ENCODE measurements at places on chromosomes 1 and 21.

DNA sequence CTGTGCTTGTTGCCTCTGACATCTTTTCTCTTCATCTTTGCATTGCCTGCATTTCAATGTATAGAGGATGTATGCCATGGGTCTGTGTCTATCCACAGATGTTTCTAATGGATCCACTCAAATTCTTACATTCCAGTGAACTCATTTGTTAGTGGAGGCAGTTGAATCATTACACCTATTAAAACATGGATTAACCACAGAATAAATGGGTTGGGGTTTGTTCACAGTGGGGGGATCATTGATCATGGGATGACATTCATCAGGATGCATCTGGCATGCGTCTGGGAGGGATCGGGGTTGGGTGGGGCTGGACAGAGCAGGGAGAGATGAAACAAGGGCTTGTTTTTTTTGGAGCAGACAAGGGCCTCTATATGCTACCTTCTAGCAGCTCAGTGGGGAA lies 182.5 kb downstream of the RHOU start:
- peak; percentile 81 for DNase-seq

DNA sequence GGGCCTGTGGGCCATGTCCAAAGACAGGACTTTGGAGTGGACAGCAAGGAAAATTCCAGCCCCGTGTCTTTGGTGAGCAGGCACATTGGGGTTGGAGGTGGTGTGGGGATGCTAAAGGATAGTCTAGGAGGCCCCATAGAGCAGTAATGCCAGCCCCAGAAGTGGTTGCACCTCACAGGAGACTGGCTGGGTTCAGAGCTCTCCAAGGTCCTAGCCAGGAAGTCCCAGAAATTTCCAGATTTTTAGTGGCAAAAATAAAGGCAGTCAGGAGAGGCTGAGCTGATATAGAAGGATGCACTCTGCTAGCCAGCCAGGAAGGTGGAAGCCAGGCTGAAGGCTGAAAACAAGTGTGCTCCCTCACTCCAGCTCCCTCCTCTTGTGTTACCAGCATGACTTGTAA lies 144.0 kb upstream of the KCND3 start:
- no peak for DNase-seq

GRCh38 chr1:29240986-29241385 lies 4.7 kb downstream of the PTPRU start:
- DNase-seq = no peak

DNA sequence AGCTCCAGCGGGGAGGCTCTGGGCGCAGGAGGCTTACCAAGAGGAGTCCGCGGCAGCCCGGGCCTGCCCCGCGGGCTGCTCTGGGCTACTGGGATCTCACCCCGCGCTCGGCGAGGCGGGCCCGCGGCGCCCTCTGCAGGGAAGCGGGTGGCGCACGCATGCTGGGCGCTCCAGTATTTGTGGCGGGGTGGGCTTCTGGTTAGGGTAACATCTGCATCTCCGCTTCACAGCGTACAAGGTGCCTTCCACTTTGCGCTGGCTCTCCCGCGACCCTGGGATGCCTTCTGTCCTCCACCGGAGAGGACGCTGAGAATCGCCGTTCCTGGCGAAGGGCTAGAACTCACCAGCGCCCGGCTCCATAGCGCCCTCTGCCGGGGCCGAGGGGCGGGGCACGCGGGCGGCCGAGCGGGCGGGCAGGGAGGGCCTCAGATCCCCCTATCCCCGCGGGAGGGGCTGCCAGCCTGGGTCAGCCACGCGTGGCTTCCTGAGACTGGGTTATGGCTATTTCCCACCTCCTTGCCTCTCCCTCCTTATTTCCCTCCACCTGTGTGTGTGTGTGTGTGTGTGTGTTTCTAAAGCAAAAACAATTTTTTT lies 46.6 kb upstream of the CTBS start:
- DNase-seq = peak; percentile 78

- peak; percentile 96 for DNase-seq
Measured at GRCh38 chr1:58546520-58547308, at the start of gene OMA1. TSS of gene OMA1 (minus strand) at chr1:58546726. CDS start at chr1:58539294, 7,432 bp downstream.

- DNase-seq = no peak
Measured at GRCh38 chr1:46612937-46613660, 3.5 kb downstream of the MOB3C start.

DNA sequence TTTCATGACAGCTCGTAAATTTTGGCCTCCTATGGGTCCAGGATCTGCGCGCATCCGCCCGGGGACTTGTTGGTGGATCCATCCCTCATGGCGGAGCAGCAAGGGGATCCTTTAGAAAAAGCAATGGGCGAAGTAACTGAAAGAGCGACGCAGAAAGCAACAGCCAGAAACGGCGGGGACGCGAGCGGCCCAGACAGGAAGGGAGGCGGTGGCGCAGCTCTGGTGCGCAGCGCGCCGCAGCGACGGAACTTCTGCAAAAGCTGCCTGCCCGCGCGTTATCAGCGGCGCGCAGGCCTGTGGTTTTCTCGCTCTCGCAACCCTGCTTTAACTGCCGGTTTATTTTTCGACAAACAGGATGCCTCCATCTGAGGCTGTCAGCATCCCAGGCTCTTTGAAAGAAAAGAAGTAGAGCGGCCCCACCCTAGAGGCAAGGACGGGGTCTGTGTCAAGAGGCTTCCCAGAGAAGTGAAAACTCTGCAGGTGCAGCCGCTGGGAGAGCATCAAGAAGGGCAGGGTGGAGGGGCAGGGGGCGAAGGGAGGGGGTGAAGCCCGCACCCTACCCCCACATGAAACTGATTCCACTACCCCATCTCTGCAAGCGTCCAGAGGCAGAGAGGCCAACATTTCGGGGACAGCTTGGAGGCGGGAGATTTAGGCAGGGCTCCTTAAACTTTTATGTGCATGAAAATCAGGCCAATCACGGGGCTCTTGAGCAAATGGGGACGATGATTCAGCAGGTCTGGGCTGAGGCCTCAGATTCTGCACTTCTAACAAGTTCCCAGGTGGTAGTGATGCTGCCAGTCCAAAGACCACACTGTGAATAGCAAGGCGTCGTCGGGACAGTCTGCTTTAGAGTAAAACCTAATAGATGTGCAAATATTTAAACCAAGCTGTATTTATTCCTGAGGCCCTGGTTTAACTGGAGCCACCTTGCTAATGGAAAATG lies 22.2 kb downstream of the RUNX1 start:
- DNase-seq = peak; percentile 58

DNA sequence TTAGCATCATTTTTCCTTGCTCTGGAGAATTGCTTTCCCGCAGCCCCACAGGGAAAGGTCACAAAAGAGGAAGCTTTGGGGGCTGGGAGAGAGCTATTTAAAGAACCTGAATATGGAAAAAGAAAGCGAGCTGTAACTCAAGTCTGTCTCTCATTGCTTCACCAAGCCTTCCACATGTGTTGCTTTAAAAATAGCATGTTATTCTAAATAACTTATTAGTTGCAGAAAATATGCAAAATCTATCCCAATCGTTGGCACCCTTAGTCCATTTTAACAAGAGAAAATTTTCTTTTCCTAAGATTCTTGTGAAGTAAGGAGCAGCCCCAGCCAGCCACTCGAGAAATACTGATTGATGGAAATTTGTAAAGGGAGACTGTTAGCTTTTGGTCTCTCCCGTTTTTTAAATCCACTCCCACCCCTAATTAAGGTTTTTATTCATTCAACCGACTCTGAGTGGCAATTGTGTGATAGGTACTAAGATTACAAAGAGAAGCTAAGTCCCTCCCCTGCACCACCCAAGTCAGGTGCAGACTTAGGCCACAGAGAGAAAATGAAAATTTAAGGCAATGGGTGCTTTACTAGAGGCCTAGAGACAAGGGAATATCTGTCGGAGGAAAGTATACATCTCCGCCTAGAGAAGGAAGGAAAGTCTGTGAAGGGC lies 802 bp downstream of the CYP4X1 start:
- DNase-seq = no peak

GRCh38 chr1:208068407-208068806 lies 157.5 kb upstream of the CD34 start:
- DNase-seq = no peak

GRCh38 chr1:200428482-200429205 lies 18.8 kb upstream of the ZNF281 start:
- DNase-seq = peak; percentile 80

GRCh38 chr1:91314643-91315042 lies 90.0 kb downstream of the HFM1 start:
- no peak for DNase-seq

DNA sequence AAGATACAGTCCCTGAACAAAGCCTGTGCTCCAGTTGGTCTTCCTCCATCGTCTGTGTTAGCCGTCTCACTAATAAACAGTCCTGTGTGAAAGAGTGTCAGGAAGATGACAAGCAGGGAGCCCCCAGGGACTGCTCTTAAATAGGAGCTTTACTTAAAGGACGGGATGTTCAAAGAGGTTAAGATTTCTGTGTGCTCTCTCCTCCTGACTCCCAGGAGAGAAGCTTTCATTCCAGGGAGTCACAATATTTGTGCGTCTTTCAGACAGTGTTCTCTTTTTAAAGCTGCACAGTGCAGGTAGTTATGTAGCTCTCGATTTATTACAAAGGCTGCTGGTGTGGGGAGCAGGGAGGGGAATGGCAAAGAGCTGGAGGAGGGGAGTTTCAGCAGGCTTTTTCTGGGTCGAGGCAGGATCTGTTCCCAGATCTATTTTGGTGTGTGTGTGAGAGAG lies 43.5 kb downstream of the STYXL2 start:
- DNase-seq = no peak

GRCh38 chr1:178434899-178435435 lies 61.8 kb downstream of the CLEC20A start:
- DNase-seq = no peak

DNA sequence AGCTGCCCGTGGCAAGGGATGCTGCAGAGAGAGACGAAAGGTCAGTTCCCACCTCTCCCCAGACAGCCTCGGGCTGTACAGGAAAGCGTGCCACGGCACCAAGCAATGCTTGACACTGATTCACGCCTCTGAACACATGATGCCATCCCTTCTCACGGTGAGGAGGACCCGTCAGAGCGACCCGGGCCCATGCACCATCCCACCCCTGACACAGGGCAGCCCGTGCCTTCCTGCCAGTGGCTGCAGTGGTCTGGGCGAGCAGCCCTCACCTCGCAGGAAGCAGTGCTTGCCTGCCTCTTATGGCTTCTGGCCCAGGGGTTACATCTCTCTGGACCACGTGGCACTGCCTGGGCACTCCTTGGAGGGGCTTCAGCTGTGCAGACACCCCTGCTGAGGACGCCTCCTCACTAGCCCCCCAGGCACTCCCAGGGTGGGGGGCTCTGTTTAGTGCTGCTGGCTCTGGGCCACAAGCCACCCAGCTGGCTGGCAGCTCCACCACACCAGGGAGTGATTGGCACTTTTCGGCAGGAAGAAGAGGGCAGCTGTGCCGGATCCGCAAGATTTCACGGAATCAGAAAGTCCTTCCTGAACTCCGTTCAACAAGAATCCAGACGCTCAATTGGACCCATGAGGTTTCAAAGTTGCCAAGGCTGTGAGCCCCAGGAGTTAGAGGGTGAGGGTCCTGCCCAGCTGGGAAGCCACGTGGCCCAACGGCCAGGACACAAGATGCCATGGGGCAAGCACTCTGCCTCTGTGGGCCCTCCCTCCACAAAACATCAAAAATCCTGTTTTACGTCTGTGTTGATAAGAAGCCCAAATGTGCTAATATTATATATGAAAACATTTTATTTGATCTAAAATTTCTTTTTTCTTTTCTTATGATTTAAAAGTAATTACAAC lies 34.8 kb upstream of the SLC19A1 start:
- DNase-seq = no peak

DNA sequence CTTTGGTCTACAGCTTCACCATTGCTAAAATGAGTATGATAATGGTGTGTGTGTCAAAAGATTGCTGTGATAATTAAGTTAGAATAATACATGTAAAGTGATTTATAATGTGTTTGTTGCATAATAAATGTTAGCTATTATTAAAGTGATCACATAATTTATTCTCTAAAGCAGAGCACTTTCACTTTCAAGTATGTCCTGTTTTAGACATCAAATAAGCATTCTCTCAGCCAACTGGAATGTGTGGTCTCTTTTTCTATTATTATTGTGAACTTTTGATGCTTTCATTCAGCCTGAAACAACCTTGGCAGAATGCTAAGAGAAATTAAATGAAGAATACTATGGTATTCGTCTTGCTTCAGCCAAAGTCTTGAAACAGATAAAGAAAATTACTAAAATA lies 102.8 kb upstream of the COL11A1 start:
- DNase-seq = peak; percentile 28

- DNase-seq = no peak
Measured at GRCh38 chr21:32777269-32777668, 5.7 kb upstream of the PAXBP1 start.

- peak; percentile 51 for DNase-seq
Measured at GRCh38 chr1:219757890-219758289, 145.0 kb upstream of the ZC3H11B start.

DNA sequence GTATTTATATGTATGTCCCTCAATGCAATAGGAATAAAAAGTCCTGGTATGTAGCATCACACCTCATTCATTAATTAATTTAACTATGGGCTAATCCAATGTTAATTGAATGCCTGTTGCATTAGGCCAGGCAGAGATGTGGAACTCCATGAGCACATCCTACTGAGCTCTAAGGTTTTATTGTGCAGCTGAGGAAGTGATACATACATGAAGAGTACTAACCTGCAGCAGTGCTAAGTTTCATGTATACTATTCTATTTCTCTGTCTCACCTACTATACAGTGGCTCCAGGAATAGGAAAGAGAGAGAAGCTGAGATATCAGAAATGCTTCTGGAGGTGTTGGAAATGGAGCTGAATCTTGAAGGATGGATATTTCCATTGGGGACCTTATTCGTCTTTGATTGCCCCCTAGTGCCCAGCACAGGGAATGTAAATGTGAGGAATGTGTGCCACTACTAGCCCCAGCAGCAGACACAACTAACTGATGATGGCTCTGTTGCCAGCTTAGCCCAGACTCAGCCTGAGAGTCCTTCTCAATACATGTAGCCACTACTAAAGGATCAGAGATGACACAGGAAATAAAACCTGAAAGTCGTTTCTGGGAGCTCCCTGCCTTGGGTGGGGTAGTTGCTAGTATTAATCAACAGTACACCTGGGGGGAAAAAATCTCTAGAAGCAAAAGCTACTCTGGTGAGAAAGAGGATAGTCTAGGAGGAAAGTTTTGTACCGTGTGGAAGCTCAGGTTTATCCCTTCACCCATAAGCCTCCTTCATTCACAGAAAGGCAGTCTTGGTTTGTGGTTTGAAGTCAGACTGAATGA lies 173.3 kb upstream of the FOXD3 start:
- DNase-seq = peak; percentile 41

DNA sequence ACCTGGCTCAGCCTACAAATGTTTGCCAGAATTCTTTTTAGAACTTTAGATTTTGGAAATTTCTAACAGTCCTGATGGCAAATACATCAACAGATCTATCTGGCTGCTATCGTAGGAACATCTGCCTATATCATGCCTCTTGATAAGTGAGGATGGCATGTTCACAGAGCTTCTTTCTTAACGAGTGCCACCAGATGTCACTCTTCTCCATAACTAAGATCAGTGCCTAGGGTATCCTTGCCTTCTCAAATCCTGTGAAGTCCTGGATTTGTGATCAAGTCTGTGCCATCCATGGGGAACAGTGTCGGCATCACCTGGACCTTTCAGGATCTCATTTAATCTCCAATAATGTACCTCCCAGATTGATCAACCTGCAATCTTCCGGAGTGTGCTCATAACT lies 36.5 kb upstream of the CD5L start:
- peak; percentile 13 for DNase-seq

DNA sequence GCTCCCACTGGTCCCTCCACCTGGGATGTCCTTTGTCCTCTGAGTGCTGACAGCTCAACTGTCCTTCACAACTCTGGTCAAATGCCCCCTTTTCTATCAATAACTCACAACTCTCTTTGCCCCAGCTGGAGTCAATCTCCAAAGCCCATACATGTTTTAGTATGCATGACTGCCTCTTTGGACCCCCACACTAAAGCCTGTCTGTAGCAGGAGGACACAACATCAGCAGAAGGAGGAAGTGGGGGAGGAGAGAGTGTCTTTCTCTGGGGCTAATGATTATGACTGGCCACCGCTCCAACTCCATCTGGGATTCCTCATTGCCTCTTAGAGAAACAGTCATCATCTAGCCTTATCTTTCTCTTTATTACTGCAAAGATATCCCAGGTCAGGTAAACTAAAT lies 186.6 kb upstream of the FGGY start:
- no peak for DNase-seq

All from fibroblast of skin of right quadriceps (primary cell).